PC-9 (cell line): ENCODE measurements at places on chromosomes 1 and 21. TPM values are rescaled to one million over a fixed set of nuclear protein-coding genes. Genes with fewer than 3 reads are reported as not detected.

DNA sequence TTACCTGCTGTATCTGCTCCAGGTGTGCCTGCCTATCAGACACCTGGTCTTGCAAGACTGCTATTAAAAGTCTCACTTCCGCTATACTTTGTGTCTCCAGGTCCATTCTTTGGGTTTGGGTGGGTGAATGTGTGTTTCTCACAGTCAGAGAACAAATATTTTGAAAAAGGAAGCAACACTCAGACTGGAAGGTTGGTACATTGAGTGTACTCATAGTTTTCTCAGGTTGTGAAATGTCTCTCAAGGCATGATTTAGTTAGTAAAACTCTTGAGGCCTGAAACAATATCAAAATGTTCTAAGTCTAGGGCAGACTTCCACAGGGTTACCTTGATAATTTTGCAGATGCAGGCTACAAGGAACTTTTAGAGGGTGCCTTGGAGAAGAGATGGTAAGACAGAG lies 429.9 kb upstream of the ZRANB2 start:
- no peak for DNase-seq

- no peak for DNase-seq
These were observed 16.6 kb downstream of the DDAH1 start for GRCh38 chr1:85448358-85448757.

GRCh38 chr1:227912866-227913265 lies 34.9 kb downstream of the WNT9A start:
- DNase-seq: no peak

GRCh38 chr21:40706176-40706575 lies 140.8 kb downstream of the DSCAM start:
- no peak for DNase-seq

DNA sequence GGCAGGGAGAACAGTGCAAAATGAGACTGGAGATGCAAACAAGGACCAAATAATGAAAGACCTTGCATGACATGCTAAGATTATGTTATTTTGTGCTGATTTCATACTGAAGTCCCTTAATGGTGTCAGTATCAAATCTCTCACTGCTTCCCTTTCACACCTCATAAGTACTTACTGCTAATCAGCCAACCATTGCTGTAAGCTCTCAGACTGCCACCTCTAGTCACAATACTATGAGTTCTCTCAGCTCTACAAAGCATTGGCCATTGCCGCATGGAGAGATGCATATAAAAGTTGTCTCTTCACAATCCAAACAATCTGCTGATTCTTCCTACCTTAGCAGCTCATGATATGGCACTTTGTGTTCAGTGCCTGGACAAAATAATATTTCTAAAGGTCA lies 375.4 kb downstream of the LTN1 start:
- DNase-seq: no peak

DNA sequence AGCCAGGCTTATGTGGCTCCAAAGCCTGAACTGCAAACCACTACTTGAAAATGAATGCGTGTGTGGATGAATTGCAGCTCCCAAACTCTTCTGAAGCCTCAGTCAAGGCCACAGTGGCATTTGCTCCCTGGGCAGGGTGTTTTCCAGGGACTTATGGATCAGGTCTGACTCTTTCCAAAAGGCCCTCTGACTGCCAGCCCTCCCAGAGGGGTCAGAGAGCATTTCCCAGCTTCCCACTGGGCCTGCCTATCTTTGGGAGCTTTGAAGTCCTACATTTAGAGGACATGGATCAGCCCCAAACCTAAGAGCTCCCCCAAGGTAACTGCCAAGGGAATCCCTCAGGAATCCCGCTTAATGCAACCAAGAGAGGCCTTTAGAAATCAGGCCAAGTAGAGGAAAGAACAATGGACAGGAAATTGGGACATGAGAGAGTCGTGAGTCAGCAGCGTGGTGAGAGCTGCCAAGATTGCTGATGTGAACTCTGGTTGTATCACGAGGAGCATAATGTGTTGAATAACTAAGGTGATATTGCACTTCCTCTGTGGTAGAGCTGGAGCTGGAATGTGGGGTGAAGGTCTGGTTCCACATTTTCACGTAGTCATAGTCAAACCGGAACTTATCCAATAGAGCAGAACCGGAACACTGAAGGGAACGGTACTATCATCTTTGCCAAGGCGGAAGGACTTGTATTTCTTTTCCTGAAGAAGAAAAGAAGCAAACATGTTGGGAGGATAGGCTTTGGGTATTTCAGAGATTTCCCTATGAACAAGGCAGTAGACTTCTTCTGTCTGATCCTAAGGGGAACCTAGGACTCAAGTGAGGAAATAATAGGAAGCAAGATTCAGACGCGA lies 99.4 kb upstream of the JUN start:
- peak; percentile 98 for DNase-seq

GRCh38 chr21:43331962-43332828 lies 94.7 kb downstream of the SIK1 start:
- DNase-seq: peak; percentile 45

GRCh38 chr1:171048014-171048413 lies 42.7 kb upstream of the FMO3 start:
- DNase-seq: no peak

- DNase-seq: no peak
These were observed 21.1 kb upstream of the IL22RA1 start for GRCh38 chr1:24164004-24164403.

DNA sequence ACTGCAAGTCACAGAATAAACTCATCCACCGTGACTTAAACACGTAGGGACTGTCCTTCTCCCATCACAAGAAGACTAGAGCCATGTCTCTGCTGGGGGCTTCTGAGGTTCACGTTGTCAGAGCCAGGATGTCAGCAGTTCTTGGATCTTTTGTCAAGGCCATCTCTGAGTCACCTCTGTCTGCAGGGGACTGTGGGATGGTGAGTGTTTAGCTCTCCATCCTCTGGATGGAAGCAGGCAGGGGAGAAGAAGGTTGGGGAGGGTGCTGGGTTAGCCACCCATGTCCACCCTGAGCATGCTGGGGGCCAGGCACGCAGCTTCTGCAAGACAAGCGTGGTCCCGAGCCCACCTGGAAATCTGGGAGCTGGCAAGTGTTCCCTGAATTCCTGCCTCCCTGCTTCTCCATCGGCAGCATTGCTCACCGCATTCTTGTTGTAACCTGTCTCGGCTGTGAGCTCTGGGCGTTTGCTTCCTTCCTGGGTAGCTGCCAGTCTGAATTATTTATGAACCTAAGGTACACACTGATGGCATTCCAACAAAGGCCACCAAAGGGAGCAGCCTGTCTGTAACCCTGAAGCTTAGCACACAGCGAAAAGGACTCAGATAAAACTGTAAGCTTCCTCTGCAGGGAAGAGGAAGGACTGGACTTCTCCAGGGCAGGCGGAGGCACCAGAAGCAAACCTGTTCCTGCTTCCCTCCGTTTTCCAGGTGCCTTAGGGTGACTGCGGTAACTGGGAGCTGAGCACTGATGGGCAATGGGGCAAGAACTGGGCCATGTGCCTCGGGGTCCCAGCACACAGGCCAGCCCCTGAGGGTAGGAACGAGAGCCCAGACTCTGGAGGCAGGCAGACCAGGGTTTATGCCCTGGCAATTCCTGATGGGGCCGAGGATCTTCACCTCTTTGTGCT lies 88.6 kb downstream of the RIPK4 start:
- peak; percentile 79 for DNase-seq

DNA sequence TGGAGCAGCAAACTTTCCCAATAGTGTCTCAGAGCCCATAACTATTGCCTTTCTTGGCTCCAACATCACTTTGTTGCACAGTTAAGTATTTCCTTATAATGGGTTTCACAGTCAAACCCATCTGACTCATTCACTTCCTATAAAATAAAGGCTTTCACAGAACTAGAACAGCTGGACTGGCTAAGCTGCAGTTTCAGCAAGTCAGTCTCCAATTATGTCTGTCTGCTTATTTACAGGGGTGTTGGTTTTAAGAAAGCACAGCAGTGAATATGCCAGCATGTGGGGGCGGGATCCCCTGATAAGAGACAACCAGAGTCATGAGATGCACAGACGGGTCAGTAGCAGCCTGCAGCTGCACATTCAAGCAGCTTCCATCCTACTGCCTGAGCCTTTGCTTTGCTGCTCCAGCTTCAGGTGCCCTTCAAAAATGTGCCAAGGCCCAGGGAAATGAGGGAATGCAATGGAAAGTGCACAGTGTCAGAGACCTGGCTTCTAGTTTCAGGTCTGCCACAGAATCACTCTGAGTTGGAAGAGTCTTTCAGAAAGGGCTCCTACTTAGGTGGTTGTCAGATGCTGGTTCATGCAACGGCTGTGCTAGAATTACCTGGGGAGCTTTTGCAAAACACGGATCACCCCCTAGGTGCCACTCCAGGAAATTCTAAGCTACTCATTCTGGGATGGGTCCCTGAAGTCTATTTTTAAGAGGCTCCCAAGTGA lies 24.8 kb downstream of the RNF19B start:
- peak; percentile 79 for DNase-seq

GRCh38 chr21:17981060-17981740 lies 162.0 kb upstream of the C21orf91 start:
- DNase-seq: no peak

- DNase-seq: no peak
These were observed 4.3 kb downstream of the THEM4 start for GRCh38 chr1:151905070-151905442.

Gene TP53BP2
- 63.1 and 81.4 TPM in 2 replicates for total RNA-seq

Gene KCND3
- not detected in 2 replicates for total RNA-seq

Gene TBCE
- total RNA-seq: 18.9 and 22.8 TPM in 2 replicates

Gene GATAD2B
- 51.4 and 56.1 TPM in 2 replicates for total RNA-seq

Gene PLK3
- total RNA-seq: 12.7 and 13.0 TPM in 2 replicates

Gene SPRR2F
- total RNA-seq: not detected in 2 replicates

Gene PAFAH2
- 13.0 and 13.9 TPM in 2 replicates for total RNA-seq

Gene CLCA4
- total RNA-seq: not detected in 2 replicates
